ENCODE measurements at places on chromosomes 1 and 21.

- DNase-seq, result no peak
Observed at GRCh38 chr1:93016171-93016570, 54.9 kb upstream of the DIPK1A start.

DNA sequence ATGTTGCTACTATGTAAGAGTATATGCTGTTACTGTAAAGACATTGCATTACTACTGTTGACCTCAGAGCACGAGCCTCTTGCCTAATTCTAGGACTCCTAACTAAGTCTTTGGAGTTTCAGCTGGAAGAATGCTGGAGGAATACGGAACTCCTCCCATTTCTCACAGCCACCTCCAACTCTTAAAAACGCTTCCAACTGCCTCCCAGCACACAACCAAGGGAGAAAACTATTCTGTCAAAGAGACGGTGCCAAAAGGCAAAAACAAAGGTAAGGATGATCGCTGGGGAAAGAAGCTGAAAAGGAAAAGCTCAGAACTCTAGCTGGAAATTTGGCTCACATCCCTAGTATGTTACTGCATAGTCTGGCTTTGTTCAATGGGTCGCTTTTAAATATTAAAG lies at the start of gene FMO2:
TSS of gene FMO2 (plus strand) at position 210 of the 400 bp plus-strand sequence. CDS start 414 bp downstream, outside the sequence.
- DNase-seq, result no peak

DNA sequence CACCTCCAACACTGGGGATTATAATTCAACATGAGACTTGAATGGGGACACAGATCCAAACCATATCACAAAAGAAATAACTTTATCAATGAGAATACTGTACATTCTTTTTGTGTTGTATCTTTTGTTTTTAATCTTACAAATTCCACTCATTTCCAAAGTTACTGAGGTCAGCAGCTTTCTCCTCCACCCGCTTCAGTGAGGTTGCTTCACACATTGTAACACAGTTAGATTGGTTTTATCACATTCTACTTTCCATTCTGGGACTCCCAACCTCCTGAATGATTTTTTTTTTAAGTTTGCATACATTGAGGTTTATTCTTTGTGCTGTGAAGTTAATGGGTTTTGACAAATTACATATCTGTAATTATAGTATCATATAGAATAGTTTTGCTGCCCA lies 43.8 kb downstream of the DDAH1 start:
- DNase-seq, result no peak

GRCh38 chr1:221069986-221070385 lies 190.7 kb downstream of the HLX start:
- no peak for DNase-seq

DNA sequence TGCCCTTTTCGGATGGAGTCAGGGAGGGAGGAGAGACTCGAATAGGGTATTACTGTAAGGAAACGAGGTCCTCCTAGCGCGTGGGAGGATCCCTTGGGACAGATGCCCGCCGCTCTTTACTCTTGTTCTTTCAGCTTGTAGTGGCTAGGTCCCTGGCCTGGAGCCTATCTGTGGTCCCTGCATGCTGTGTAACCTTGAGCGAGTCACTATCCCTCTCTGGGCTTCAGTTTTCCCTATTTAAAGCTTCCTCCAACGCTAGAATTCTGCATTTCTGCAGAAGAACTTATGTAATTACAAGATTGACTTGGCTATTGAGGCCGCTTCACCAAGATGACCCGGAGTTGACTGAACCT lies 744 bp downstream of the MIER1 start:
- DNase-seq, result no peak

GRCh38 chr1:154443274-154444013 lies 38.3 kb downstream of the IL6R start:
- no peak for DNase-seq

GRCh38 chr1:28971980-28972771 lies 57.8 kb downstream of the EPB41 start:
- DNase-seq, result no peak

- DNase-seq, result no peak
Observed at GRCh38 chr1:8424539-8425116, 106.7 kb downstream of the SLC45A1 start.

DNA sequence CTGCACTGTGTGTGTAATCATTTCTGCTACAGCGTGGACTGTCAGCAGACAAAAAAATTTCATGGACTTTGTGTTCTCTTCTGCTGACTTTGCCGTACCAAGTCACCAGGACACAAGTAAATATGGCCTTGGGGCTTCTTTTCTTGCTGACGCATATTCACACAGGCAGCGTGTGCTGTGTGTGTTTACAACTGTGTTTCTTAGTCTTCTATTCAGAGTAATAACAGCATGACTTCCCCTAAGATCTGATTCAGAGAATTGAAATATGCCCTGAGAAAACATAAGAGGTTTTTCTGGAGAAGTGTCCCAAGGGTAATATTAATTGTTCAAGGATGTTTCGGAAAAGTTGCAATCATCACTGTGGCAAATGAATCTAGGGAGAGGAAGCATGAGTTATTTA lies 47.1 kb upstream of the DYNLT5 start:
- no peak for DNase-seq
